ENCODE measurements at places on chromosomes 5 and 9.

DNA sequence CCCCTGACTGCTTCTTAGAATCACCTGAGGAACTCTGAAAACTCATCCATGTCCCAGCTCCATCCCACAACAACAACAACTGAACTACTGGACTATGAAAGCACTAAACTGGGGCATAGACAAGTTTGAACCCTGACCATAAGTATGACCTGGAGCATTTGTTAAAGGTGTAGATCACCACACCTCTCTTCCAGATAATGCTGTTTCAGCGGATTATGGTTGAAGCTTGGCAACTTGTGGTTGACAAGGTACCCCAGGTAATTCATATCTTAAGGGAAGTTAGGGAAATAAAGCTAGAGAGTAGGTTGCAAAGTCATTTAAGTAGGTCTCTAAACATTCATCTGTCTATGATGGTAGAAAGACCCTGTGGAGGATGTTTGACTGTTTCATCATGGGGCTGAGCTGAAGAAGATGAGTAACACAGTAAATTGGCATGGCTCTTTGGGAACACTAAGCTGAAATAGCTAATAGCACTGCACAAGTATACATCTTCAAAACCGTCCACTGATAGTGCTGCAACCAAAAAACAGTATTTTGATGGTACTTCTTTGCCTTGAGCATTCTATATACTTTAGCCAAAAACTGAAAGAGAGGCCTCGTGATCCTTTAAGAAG lies 80.2 kb downstream of the TMEM174 start:
- no peak for DNase-seq

- no peak for DNase-seq
These were observed 53.5 kb upstream of the TJP2 start for GRCh38 chr9:69120380-69121154.

DNA sequence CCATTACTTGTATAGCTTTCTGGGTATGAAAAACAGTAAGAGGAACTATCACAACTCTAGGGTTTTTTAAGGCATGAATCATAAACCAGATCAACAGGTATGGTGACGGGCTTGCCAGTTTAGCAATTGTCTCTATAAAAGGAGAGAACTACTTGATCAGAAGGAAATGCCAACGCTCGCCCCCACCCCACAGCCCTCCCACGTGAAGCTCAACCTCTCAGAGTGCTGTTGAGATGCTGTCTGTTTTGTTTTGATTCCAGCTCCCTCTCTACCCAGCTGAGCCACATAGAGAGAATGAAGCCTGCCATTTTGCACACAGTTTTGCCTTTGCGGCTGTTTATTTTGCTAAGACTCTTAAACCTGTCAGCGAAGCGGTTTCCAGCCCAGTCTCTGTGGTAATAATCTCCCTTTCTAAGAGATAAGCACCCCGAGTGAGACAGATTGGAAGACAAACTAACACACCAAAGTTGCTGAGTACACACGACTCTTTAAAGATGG lies 257.9 kb upstream of the ANKRD55 start:
- DNase-seq = no peak

DNA sequence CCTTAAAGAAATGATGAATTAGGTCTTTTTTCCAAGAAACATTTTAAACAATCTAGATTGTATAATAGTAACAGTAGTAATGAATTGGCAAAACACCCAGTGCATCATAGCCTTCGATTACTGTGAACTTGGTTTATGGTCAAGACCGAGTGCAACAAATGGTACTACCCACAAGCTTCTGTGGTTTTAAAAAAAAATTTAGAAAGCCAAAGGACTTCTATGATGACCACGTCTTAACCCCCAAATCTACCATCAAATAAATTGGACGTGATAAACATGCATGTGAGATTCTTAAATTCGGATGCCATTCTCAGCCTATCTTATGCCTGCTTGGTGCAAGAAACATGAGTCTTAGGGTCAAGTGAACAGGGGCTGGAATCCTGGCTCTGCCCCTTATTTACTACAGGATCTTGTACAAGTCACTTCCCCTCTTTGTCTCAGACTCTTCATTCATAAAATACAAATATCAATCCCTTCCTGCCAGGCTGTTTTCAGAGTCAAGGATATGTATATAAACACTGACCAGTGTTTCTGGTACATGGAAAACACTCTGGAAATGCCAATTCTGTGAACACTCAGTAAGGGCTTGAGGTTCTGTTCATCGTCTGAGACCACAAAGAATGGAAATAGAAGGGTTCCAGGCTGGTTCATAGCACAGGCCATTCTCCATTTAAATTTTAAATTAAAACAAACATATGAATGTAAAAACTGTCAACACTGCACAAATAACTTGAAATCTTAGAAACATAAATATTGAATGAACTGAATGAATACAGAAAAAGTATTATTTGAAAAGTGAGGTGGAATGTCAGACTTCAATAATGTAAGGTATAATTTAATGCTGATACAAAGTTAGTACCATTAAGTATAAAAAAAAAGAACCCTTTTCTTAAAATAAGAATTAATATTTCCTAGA lies 107.8 kb downstream of the NR6A1 start:
- no peak for DNase-seq
